ENCODE measurements at places on chromosomes 1 and 21.

GRCh38 chr1:244952940-244953339 lies 88.6 kb upstream of the HNRNPU start:
- no peak for DNase-seq

- DNase-seq = no peak
Measured at GRCh38 chr1:70671006-70671405, 259.9 kb downstream of the CTH start.

- DNase-seq = no peak
Measured at GRCh38 chr1:36729289-36729688, 246.6 kb upstream of the CSF3R start.

DNA sequence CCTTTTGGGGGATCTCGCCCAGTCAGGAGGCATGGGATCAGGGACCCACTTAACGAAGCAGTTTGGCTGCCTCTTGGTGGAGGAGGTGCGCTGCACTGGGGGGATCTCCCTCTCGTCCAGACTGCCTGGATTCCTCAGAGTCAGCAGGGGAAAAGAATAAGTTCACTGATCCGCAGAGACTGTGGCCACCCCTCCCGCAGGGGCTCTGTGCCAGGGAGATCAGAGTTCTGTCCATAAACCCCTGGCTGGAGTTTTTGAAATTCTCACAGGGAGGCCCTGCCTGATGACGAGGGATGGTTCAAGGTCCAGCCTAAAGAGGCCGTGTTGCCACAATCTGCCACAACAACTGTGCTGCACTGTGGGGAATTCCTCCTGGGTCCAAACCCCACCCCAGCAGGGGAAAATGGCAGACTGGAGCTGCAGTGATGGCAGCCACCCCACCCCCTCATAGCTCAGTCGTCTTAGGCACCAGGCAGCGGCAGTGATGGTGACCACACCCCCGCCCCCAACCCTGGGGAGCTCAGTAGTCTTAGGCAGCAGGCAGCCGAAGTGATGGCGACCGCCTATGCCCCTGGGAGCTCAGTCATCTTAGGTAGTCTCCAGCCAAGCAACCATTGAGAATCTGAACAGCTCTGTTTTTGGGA lies 273.8 kb upstream of the USP25 start:
- DNase-seq = no peak

GRCh38 chr1:186761358-186761757 lies 67.4 kb upstream of the PLA2G4A start:
- no peak for DNase-seq

GRCh38 chr1:234820597-234820996 lies 210.6 kb upstream of the IRF2BP2 start:
- DNase-seq = no peak

DNA sequence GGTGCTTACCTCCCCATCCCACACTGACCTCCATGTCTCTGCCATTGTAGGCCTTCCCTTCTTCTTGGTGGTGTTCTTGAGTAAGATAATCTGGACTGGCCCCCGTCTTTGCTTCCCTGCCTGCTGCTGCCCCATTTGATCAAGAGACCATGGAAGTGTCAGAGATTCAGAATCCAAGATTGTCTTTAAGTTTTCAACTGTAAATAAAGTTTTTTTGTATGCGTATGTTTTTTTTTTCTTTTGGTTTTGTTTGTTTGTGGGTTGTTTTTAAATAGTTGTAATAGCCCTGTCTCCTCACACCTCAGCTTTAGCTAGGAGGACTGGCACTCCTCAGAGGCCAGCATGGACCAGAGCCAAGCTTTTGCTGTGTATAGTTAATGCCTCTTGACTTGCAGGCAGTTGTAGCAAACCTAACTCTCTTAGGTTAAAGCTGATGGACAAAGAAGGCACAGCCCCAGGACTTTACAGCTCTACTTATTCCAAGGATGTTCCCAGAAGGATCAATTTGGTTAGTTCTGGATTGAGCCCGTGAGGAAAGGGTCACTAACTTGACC lies 5.6 kb upstream of the YBX1 start:
- DNase-seq = no peak

GRCh38 chr1:64043288-64043687 lies 160.1 kb upstream of the UBE2U start:
- no peak for DNase-seq

DNA sequence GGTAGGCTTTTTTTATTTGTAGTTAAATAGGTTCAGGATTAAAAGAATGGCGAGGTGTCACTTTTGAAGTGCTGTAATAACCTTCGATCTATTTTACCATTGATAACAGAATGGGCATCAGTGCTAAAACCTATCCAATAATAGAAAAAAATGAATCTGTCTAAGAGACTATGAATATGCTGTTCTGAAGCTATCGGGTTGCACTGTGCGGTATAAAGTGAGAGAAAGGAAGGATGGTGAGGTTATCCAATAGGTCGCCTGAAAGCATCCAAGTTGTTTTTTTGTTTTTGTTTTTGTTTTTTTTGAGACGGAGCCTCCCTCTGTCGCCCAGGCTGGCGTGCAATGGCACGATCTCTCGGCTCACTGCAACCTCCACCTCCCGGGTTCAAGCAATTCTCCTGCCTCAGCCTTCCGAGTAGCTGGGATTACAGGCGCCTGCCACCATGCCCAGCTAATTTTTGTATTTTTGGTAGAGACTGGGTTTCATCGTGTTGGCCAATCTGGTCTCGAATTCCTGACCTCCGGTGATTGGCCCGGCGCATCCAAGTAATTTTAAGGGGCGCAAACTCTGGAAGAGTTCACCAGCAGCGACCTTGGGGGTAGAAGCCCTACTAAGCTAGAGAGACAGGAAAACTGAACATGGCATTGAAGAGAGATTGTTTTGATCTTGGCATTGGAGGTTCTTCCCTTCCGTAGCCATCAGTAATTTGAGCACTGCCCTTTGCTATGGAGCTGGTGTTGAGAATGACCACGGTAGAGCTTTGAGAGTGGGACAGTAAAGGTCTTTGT lies 8.7 kb upstream of the MDM4 start:
- DNase-seq = peak; percentile 50

GRCh38 chr1:22880174-22880601 lies 92.5 kb downstream of the LACTBL1 start:
- no peak for DNase-seq

DNA sequence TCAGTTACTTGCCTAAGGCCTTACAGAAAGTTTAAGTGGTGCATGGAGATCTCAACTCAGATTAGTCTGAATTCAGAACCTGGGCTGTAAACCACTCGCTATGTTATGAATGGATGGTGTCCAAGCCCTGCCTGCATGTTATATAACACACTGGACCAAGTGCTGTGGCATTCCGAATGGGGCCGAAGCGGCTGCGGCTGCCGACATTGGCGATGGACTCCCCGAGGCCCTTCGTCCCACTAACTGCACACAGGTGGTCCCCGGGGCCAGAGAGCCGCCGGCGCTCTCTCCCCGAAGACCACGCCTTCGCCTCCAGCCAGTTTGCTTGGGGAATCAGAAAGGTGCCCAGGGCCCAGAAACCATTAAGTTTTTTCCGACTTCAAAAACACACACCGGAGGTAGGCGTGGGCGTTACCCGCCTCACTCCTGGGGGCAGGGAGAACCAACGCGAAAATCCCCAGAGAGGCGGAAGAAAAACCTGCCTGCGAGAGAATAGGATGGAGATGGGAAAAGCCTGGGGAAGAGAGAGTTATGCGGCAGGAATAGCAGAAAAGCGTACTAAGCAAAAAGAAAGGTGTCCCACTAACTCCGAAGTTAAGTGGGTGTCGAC lies 579 bp upstream of the TENT5C start:
- DNase-seq = no peak

GRCh38 chr1:247924868-247925267 lies at the start of gene OR2AJ1:
Gene OR2AJ1, plus strand, starts transcription at chr1:247924889. Its CDS starts 8,880 bp downstream, at chr1:247933769.
- DNase-seq = no peak

GRCh38 chr1:47675721-47676120 lies 237.9 kb downstream of the FOXD2 start:
- DNase-seq = no peak

DNA sequence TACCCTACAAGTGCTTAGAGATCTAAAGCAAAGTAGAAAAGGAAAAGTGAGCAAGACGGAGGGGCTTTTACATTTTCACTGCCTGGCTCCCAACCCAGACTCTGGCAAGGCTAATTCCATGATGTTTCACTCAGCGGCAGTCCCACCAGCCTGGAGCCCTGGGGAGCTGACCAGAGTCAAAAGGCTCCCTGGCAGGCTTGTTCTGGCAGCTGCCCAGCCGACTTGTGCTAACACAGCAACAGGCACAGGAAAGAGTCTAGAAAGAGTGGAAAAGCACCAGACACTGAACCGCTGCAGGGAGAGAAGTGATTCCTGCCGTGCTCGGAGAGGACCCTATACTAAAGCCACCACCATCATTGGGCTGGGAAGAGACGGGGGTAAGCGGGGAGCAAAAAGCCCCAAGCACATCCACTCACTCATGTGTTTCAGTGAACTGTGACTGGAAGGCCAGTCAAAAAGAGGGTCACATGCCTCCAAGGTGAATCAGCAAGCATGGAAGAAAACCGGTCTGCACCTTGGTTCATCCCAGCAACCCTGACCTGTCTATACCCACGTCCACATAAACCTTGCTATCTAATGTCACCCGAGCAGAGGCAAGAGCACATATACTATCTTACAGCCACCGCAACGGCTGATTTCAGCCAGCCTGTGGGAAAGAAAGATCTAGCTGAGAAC lies 8.0 kb downstream of the SMIM12 start:
- DNase-seq = no peak

DNA sequence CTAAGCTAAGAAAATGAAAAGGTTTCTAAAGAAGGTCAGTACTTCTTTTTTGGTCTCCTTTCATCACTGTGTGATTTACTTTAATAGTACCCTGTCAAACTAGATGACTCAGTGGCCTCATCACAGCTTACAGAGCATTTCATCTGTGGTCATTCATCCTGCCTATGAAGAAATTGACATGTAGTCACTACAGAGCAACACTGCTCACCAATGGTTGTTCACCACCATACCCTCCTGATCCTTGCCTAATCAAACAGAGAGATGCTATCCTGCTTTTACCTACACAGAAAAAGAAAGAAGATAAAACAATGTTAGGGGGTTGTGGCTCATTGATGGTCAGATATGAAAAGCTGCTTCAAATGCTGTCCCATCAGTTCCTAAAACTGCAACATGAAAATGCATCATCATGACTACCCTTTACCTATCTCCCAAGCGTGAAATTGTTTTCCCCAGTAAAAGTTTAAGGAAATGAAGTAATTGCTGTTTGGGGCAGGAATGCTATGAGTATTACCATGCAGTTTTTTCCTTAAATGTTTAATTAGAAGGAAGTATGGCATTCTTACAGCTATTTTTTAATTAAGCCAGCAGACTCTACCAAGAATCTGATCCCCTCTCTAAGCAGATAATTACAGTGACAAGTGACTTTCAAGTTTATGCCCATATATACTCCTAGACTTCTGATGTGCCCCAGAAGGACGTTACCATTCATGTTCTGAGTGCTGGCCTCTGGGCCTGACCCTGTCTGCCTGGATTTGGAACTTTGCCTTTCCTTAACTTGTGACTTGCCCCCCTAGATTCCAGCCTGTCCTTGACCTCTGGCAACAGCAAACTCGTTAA lies 46.1 kb upstream of the FBXO28 start:
- DNase-seq = no peak

- peak; percentile 34 for DNase-seq
Measured at GRCh38 chr1:41810446-41810845, 108.3 kb downstream of the HIVEP3 start.

- no peak for DNase-seq
Measured at GRCh38 chr21:42747276-42747701, 93.9 kb downstream of the PDE9A start.

GRCh38 chr1:154417338-154417608 lies 12.1 kb downstream of the IL6R start:
- no peak for DNase-seq

DNA sequence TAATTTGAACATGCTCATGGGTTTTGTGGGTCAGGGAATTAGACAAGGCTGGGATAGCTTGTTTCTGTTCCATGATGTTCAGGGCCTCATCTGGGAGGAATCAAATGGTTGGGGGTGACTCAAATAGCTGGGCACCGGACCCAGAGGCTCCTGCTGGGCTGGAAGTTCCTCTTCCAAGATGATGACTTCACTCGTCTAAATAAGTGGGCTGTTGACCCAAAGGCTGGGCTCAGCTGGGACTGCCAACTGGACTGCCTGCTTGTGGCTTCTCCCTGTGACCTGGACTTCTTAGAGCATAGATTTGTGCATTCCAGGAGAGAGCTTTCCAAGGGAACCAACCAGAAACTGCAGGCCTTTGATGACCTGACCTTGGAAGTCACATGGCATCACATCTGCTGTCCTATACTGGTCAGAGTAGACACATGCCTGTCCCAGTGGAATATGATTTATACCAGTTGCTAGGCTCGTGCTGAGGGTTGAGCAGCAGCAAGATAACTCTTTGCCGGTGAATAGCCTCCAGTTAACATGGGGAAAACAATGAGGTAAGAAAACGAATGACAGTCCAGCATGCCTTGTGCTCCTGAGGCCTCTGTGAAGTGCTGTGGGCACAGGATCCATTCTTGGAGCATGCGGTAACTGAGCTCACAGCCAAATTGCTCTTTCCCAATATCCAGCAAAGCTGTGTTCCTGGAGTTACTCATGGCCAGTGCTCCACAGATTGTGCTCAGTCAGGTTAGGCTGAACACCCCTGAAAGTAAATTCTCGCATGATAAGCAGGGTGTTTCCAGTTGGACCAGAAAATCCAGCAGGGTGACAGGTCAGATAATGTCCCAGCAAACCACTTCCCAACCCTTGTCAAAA lies 272.9 kb upstream of the TMEM51 start:
- DNase-seq = no peak

GRCh38 chr1:151165281-151165737 lies 393 bp downstream of the LYSMD1 start:
- DNase-seq = no peak

- no peak for DNase-seq
Measured at GRCh38 chr1:175620376-175620775, 123.0 kb downstream of the TNR start.

DNA sequence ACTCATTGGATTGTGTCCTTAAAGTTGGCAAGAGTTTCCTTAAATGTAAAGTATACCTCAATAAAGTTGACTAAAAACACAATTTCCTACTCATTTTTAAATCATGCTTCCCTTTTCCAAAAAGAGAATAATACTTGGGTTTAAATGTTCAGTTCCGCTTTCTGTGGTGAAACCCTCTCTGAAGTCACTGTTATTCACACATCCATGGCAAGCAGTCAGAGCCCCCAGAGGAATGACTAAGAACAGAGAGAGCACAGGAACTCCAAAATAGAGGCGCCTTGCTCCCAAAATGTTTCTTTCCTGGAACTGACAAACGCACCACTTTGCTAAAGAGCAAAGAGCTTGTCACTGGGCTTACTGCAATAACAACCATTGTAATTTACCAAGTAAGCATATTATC lies 142.5 kb downstream of the TIAM1 start:
- no peak for DNase-seq

GRCh38 chr1:29436181-29436785 lies 200.0 kb downstream of the PTPRU start:
- no peak for DNase-seq
